Pons (tissue), 1 donor: ENCODE measurements at places on chromosomes 2 and 18.

GRCh38 chr2:66805016-66805865 lies 370.3 kb downstream of the MEIS1 start:
- DNase-seq, result peak; percentile 69

- no peak for DNase-seq
Measured at GRCh38 chr2:218811382-218811781, 20.2 kb downstream of the PRKAG3 start.

DNA sequence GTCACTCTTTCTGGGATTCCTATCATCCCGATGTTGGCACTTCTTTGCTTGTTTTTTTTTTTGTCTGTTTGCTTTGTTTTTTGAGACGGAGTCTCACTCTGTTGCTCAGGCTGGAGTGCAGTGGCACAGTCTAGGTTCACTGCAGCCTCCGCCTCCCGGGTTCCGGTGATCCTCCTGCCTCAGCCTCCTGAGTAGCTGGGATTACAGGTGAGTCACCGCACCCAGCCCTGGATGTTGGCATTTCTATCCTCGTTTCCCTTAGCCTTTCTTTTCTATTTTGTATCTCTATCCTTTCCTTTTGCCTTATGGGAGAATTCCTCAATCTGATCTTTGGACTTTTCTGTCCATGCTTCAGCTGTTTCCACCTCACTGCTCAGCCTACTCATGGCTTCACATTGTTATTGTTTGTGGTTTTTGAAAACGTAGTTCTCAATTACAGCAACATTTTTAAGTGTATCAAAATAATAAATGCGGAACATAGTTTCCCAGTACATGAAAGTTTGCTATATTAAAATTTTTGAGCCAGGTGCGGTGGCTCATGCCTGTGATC lies 62.1 kb upstream of the ZNF516 start:
- DNase-seq, result no peak

DNA sequence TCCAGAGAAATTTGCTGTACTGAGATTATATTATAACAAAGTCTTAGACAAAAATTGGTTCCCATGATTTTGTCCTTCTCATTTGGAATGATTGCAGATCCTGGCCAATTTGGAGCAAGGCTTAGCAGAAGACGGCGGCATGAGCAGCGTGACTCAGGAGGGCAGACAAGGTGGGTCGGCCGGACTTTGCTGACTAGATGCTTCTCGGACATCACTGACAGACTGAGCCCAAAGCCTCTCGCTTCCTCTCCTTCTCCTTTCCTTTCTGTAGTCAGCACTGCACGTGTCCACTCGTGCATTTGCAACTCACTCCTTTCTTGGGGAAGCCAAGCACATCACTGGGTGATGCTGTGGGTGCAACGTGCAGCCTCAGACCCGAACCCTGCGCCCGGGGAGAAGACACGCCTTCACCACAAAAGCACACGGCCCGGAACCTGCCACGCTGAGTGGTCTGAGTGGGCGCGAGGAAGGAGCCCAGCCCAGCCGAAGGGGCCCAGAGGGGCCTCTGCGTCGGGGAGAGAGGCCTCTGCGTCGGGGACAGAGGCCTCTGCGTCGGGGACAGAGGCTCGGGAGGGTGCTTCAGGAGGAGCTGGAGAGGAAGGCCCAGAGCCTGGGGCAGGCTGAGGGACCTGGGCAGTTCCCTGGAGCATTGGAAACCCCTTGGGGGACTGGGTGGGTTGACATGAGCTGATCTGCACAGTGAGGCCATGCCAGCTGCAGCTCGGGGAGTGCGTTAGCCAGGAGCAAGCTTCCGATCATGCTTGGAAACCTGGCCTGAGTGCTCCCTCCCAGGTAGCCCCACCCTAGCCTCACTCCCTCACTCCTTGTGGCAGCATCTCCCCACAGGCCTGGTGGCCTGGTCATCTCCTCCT lies 61.6 kb downstream of the ADI1 start:
- DNase-seq, result no peak

DNA sequence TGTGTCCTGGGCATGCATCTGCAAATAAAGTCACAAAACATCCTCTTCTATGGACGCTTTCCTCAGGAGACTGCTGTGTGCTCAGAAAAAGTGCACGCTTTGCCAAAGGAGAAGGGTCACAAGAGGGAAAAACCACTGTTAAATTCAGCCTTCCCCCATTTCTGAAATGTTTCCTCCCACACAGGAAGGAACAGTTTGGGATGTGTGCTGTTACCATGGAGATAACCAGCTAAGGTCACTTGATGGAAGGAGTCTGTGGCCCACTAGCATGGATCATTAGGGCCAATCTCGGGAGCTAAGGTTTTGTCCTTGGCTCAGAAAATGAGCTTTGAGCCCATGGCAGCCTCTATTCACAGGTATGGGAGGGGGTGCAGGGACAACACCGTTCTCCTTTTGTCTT lies 5.6 kb downstream of the KCNE4 start:
- DNase-seq, result no peak

- DNase-seq, result peak; percentile 16
Measured at GRCh38 chr18:36127836-36128529, 1.2 kb downstream of the SLC39A6 start.

- no peak for DNase-seq
Measured at GRCh38 chr18:8301427-8302172, 307.6 kb upstream of the RAB12 start.

- DNase-seq, result no peak
Measured at GRCh38 chr2:172560721-172561120, 4.8 kb downstream of the PDK1 start.

- DNase-seq, result no peak
Measured at GRCh38 chr2:74191596-74192380, 6.6 kb upstream of the MTHFD2 start.

DNA sequence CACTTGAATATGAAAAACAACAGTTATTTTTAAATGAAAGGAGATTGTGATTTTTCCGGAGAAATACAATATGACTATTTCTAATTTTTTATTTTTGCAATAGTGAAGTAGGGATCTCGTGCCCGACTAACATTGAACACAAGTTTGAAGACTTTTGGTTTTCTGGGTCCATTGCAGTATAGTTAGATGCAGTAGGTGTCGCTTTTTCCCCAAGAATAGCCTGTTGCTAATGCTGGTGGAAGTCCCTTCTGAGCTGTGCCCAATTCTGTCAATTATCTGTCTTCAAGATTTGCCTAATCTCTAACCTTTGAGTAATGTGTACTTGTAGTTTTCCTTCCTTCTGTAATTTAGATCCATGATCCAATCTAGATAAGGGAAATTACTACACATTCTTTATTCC lies 36.5 kb downstream of the SEMA4F start:
- peak; percentile 71 for DNase-seq

- no peak for DNase-seq
Measured at GRCh38 chr2:154264024-154264423, 392.3 kb downstream of the GALNT13 start.

DNA sequence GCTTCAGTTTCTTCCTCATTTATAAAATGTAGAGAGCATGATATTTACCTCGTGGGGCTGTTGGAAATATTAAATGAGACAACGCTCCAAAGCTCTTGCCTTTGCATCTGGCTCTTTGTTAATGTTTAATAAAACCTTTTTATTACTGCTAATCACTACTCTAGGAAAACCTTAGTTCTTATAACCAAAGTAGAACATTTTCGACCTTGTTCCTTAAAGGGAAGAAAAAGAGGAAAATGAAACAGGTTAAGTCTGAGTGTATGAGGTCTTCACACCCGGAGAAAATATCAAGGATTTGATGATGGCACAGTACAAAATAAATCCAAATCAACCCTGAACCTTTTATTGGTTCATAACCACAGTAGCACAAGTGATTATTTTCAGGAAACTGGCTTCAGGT lies 86.6 kb upstream of the BCL2L11 start:
- no peak for DNase-seq

DNA sequence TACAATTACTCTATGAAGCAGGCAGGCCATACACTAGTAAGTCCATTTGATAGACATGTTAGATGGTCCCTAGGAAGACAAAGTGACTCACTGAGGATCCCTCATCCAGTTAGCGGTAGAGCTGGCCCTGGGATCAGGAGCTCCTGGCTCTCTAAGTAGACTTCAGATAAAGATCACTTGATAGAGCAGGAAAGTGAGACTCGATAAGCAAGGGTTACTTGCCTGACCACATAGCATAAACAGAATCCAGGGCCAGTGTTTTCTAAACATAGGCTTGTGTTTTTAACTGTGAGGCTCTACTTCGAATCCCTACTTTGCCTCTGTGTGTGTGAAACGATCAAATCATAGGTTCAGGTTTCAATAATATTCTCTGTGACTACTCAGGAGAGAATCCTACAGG lies 355.2 kb upstream of the TRIB2 start:
- DNase-seq, result no peak
